ENCODE measurements at places on chromosomes 12 and 14. TPM values are rescaled to one million over a fixed set of nuclear protein-coding genes. Genes with fewer than 3 reads are reported as not detected.

The E2F7 gene
- not detected for polyA plus RNA-seq

The OR6C68 gene
- not detected for polyA plus RNA-seq

The GPRC5D gene
- not detected for polyA plus RNA-seq

The LUM gene
- 102 TPM for polyA plus RNA-seq

The ZNF605 gene
- polyA plus RNA-seq: 5.0 TPM

The TBC1D30 gene
- polyA plus RNA-seq: 4.2 TPM

The MAP3K9 gene
- 1.0 TPM for polyA plus RNA-seq

The PIWIL1 gene
- 0.15 TPM for polyA plus RNA-seq

GRCh38 chr12:15289192-15289591 is 33.1 kb upstream of the PTPRO start:
- DNase-seq: no peak

DNA sequence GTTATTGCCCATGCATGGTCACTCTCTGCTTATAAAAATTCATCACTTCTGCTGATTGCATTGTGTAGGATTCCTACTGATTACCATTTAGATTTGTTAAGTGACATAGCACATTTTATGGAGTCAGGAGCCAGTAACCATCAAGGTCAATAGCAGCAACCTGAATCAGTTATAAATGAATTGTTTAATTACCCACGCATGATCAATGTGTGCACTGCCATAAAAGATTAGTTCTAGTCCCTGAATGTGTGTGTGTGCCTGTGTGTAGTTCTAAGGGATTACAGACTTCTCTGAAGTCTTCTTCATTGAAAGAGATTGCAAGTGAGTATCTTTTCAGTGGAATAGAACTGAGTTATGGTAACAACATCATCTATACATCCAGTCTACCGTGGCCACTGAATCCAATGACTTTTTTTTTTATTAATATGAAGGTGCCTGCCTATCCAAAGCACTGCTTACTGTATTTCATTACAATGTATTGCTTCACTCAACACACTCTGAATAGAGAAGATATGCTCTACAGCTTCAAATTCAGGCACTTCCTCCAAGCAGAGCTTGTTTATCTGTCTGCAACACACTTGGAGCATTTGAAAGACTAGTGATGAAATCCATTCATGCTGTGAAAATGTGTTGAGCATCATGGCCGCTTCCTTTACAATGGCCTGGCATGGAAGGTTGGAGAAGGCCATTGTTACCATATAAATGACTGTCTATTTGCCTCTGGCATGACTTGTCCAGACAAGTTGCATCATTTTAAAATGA is 381.7 kb downstream of the DIO2 start:
- DNase-seq: no peak

DNA sequence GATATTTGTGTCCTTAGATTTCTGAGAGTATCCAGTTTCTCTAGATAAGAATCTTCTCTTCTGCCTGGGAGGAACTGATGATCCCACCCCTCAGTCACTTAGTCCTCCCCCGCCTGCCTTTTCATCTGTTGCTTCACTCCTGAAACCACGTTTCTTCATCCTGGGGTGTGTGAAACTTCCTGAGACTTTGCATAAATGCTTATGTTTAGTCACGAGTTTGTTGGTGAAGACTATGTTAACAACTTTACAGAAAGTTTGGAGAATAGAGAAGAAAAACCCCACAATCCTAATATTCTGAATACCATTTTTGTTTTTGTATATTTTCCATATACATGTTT is 33.2 kb downstream of the MARK3 start:
- no peak for DNase-seq

GRCh38 chr12:80232837-80233236 is 133.5 kb downstream of the OTOGL start:
- DNase-seq: no peak

DNA sequence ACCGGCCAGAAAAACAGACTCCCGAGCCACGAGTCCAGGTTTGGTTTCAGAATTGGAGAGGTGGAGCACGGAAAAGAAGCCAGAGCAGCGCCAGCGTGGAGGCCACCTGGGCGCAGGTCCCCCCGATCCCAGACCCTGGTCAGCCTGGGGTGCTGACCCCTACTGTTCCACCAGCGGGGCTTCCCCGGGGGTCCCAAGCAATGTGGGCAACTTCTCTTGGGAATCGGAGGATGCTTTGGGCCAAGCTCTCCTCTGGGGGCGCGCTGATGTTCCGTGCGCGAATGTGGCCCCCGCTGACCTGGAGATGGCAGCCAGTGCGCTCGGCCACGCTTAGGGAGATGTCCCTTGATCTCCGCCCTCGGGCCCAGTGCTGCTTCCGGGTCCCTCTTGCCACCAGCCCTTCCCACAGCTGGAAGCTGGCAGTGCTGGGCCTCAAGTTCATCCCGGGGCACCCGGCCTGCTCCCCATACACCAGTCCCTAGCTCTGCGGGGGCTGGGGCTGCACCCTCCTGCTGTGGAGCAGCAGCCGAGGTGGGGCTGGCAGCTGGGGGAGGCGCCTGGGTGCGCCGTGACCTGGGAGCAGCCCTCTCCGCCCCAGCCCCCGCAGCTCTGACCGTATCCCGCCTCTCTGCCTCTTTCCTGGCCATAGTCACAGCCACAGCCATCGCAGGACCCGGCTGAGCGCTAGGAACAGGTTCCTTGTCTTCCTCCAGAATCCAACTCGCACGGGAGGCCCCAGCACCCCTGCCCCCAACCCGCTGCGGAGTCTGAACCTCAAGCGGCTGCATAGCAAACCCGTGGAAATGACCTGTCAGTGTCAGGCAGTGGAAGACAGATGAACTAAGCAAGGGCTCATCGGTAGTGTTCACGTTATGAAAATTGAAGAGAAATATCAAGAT is 91.2 kb downstream of the RCOR1 start:
- DNase-seq: peak; percentile 49
